Activated T-cell treated with anti-CD3 and anti-CD28 coated beads for 24 hours (primary cell): ENCODE measurements at places on chromosomes 6 and 20.

GRCh38 chr6:144999127-144999526 is 714.0 kb downstream of the UTRN start:
- no peak for DNase-seq

DNA sequence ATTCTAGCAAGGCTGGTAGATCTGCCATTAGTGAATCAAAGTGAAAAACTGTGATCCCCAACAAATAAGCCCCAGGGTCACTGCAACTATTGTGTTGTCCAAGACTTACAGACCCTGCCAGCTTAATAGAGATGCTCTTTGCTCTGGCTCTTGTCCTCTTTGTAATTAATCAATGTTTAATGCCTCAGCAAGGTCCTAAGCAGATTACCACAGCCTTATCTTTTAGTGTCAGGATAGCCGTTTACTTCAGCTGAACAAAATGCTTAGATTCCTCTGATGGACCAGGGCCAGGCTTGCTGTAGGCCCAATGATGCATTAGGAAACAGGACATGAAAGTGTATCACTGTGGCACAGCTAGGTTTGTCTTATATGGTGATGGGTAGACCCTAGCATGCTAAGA is 353.3 kb downstream of the HACE1 start:
- DNase-seq = no peak

DNA sequence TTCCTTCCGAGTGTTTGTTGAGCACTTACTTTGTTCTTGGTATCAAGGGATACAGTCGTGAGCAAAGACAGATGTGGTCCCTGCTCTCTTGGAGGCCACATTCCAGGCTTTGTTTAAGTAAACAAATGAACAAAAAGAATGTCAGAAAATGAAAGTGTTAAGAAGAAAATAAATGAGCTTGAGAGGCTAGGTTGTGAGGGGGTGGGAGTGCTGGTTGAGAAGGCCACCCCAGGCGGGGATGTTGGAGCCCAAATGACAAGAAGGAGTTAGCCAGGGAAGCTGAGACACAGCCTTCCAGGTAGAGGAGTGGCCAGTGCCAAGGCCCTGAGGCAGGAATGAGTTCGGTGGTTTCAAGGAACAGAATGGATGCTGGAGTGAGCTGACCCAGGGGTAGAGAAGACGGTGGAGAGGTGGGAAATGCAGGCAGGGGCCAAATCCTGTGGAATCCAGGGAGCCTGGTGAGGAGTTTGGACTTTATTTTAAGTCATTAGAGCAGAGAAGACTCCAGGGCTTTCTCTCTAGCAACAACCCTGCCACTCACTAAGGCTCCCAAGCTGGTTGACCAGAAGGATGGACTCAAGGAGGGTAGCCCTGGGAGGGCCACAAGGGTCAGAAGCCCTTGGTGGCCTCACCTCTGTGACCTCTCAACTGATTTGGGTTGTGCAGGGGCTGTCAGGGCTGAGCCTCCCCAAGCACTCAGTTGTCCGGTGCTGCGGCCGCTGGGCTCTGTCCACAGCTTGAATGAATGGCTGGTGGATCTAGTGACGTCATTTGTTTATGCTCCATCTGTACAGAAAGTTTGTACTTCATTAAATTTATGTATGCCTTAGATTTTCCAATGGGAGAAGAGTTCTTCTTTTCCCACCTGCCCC is 66.0 kb upstream of the STX16 start:
- DNase-seq = no peak

DNA sequence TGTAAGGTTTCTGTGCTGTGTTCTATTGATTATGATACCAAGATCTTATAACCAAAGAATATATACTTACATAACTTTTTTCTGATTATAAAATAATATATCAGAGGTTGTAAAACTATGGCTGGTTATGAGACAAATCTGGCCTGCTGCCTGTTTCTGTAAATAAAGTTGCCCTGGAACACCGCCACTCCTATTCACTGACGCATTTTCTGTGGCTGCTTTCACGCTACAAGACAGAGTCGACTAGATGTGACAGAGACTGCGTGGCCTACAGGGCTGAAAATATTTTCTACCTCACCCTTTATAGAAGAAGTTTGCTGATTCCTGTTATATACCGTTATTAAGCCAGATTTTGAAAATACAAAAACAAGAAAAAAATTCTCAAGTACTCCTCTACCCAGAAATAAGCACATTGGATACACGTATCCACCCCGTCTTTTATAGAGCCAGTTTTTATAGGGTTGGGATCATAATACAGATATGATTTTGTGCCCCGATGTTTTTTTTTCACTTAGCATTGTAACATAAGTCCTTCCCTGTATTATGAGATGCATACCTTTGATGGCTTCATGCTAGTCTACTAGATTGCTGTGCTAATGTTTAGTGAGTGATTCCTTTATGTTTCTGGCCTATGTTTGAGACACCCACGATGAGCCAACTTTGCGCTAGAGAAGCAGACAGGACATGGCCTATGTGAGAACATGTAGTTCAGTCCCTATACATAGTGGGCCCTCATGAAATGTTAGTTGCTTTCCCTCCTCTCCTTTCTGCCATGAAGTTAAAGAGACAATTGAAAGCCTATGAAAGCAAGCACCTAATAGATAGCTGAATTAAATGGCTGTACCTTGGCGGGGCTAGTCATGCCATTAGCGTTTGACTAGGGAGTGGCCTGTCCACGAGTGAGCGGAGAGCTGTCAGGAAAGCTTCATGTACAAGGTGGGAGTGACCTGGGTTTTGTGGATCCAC is 98.1 kb upstream of the KCNK16 start:
- no peak for DNase-seq

- DNase-seq = no peak
Measured at GRCh38 chr20:54090230-54091119, 20.1 kb upstream of the BCAS1 start.

DNA sequence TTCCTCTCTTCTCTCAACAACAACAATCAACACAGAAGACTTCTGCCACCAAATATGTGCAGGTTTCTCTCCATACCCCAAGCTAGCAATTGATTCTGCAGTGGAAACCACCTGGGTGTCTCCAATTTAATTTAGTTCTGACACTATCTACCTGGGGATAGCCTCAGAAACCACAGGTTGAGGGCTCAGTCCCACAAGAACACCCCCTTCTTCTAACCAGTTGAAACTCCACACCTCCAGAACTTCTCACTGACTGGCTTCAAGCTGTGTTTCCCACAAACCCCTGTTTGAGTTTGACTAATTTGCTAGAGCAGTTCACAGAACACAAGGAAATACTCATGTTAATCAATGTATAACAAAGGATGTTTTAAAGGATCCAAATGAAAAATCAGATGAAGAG is 52.5 kb upstream of the SPTLC3 start:
- no peak for DNase-seq

GRCh38 chr6:37906121-37906520 is 86.6 kb downstream of the ZFAND3 start:
- no peak for DNase-seq

GRCh38 chr20:53226826-53227225 is 254.7 kb downstream of the TSHZ2 start:
- DNase-seq = no peak

- DNase-seq = no peak
Measured at GRCh38 chr20:36351937-36352336, 45.8 kb downstream of the DLGAP4 start.

GRCh38 chr20:58300321-58300720 is 9.2 kb upstream of the RAB22A start:
- DNase-seq = no peak

- DNase-seq = peak; percentile 23
Measured at GRCh38 chr6:2765896-2766766, 938 bp downstream of the WRNIP1 start.

- no peak for DNase-seq
Measured at GRCh38 chr6:118215269-118215668, 308.2 kb downstream of the SLC35F1 start.

DNA sequence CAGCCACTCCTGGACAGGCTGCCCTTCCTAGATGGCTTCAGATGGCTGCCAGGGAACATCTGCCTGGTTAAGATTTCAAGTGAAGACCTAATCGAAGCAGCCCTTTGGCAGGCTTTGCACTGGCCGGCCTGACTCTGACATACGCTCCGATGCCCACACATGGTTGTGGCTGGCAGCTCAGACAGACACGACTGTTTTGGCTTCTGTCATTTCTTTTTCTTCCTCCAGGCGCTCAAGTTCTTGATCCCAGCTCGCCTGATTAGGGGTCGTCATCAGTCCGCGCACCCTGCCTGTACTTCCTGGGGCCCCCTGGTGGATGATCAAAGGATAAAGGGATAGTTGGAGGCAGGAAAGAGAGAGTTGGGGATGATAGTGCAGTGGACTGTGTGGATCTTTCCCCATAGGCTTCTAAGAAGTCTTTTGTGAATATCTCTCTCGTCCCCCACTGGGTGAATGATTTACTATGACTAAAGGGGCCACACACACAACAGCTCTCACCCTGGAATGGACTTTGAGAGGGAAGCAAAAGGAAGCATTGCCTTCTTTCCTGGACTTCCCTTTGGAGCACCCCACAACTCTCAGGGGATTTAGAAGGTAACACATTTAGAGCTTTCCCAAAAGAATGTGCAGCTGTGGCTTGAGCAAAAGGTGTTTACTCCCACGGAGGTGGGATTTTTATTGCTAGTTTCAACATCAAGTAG is 21.4 kb upstream of the TRAM2 start:
- no peak for DNase-seq

DNA sequence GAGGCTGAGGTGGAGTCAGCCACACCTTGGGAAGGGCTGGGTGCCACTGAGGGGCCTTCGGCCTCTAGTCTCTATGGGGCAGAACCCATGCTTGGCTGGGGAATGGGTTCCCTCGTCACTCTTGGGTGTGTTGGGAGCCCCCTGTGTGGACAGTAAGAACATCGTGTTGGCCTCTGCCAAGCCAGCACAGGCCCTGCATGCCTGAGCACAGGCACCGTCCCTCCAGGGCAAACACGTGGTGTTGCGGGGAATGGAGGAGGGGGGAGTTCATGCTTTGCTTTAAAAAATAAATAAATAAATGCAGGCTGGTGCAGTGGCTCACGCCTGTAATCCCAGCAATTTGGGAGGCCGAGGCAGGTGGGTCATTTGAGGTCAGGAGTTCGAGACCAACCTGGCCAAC is 63.0 kb downstream of the EZR start:
- DNase-seq = no peak

DNA sequence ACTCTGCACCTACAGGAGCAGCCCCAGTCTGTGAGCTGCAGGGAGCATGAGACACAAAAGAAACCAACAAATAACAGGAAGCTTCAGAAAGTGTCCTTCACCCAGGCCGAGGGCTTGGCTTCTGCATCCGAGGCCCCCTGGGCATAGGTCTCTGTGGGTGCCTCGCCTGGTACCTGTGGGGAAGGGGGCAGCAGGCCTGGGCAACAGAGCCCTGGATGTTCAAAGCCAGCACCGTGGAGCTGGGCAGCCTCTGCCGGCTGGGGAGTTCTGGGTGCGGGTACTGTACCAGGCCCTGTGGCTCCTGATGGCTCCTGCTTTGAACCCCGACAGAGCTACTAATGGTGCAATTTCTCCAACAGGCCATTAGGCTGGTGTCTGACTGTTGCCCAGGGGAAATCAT is 55.7 kb downstream of the TMEM242 start:
- no peak for DNase-seq

GRCh38 chr6:69795469-69796072 is 1.2 kb downstream of the LMBRD1 start:
- DNase-seq = no peak

DNA sequence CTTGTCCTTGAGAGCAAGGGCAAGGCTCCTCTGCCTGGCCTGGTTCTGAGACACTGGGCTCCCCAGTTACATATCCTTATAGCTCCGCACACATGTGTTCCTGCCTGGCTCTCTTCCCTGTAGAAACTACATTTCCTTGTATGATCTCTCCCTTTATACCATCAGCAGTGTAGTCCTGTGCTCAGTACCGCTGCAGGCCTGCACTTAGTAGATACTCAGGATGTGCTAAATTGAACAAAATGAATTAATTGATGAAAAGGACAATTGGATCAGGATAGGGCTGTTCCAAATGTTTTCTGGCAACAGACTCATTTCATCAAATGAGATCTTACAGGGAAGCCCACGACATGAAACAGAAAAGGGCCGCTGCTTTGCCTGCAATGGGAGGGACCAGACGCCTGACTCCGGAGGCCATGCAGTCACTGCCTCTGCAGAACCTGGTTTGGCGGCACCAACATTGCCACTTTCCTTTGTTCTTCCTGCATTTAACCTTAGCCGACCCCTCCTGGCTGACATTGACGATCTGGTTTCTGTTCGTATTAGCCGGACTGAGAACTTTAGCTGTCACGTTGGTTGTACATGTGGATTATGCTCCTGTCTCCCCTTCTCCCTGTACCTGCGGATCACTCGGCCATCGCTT is 53.3 kb downstream of the CHMP4B start:
- DNase-seq = no peak

- DNase-seq = no peak
Measured at GRCh38 chr6:75431379-75431778, 62.2 kb downstream of the FILIP1 start.

- no peak for DNase-seq
Measured at GRCh38 chr6:93088621-93089501, 330.5 kb downstream of the EPHA7 start.

DNA sequence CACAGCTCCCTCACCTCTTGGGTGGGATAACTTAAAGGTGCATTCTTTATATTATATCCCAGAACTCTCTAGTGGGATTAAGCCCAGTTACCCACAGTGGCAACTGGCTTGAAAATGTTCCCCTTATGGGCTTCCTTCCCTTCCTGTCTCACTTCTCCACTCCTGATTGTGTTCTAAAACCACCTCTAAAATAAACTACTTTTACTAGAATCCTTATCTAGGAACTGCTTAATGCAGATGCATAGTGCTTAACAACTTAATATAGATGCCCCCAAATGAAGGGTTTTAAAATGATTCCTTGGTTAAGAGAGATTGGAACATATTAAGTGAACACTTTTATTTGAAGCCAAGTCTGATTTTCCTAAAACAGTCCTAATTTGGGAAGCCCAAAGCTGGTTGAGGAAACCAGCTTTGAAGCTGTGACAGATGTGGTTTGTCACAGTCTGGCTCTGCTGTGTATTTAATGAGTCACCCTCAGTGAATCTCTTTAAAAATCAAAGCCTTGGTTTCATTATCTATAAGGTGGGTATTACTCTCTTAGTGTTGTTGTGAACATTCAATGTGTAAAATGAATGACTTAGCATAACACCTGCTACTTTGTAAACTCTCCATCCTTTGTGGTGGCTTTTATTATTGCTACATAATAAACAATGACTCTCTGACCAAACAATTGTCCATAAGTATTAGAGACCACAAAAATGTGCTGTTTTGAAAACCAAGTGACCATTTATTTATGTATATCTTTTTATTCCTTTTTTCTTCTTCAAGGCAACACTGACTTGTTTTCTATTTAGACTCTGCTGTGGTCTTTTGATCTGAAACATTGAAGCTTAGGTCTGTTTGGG is 24.4 kb downstream of the PLCB1 start:
- DNase-seq = no peak

GRCh38 chr6:37488476-37488875 is 11.2 kb downstream of the CCDC167 start:
- no peak for DNase-seq

- no peak for DNase-seq
Measured at GRCh38 chr20:35541118-35541782, 628 bp upstream of the ERGIC3 start.

GRCh38 chr6:134936931-134937330 is 13.0 kb downstream of the ALDH8A1 start:
- no peak for DNase-seq

- DNase-seq = no peak
Measured at GRCh38 chr6:104252276-104252675, 607.4 kb downstream of the HACE1 start.
